ENCODE measurements at places on chromosomes 3 and 15. TPM values are rescaled to one million over a fixed set of nuclear protein-coding genes. Genes with fewer than 3 reads are reported as not detected.

RARRES1 gene
- 6.3 TPM for total RNA-seq

GOLGA8G gene
- total RNA-seq, result not detected

KLHL40 gene
- total RNA-seq, result not detected

SLCO2A1 gene
- 48.1 TPM for total RNA-seq

UTS2B gene
- total RNA-seq, result 2.6 TPM

TGM5 gene
- total RNA-seq, result 0.26 TPM

SIN3A gene
- 65.5 TPM for total RNA-seq

ATP13A5 gene
- total RNA-seq, result 0.86 TPM

NISCH gene
- total RNA-seq, result 111 TPM

EFCC1 gene
- 25.1 TPM for total RNA-seq

HACD3 gene
- total RNA-seq, result 80.5 TPM

MYO5C gene
- total RNA-seq, result 40.1 TPM

RPP14 gene
- total RNA-seq, result 13.7 TPM

SLC27A2 gene
- 22.9 TPM for total RNA-seq

CCDC12 gene
- total RNA-seq, result 50.0 TPM

TM4SF4 gene
- total RNA-seq, result 6,086 TPM
